Osteocyte (in vitro differentiated cells): ENCODE measurements at places on chromosomes 7 and 10. TPM values are rescaled to one million over a fixed set of nuclear protein-coding genes. Genes with fewer than 3 reads are reported as not detected.

GRCh38 chr10:89086801-89087521, 96.4 kb downstream of the FAS start:
- DNase-seq: no peak

- DNase-seq: no peak
Observed at GRCh38 chr7:30237271-30237695, 47.1 kb upstream of the ZNRF2 start.

- no peak for DNase-seq
Observed at GRCh38 chr7:36879021-36879420, 154.7 kb upstream of the AOAH start.

The ITIH5 gene
- total RNA-seq: 0.35 and 0.39 TPM in 2 replicates

The SUGCT gene
- 11.9 and 14.1 TPM in 2 replicates for total RNA-seq
